GM12892 (cell line): ENCODE measurements at places on chromosomes 1 and 21.

DNA sequence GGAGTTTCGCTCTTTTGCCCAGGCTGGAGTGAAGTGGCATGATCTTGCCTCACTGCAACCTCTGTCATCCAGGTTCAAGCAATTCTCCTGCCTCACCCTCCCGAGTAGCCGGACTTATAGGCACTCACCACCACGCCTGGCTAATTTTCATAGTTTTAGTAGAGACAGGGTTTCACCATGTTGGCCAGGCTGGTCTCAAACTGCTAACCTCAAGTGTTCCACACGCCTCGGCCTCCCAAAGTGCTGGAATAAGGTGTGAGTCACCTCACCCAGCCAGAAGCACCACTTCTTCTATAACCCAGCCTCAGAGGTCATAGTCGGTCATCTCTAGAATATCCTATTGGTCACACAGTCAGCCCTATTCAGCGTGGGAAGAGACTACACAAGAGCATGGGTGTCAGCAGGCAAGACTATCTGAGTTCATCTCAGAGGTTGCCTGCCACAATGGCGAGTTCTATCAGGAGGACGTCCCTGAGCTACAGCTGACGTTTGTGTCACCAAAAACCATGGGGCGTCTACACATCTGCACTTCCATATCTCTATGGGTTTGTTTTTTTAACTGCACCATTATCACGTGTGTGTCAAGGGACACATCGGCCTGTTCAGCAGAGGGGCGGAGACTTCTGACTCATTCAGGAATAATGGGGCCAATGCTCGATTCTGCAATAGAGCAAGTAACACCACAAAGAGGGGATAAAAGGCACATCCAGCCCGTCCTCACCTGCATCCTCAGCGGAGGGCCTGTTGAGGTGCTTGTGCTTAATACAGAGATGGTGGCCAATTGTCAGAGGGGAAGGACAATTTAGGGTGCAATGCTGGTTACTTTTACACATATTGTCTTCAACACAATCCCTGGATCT lies 256.3 kb upstream of the IRF2BP2 start:
- no peak for DNase-seq

GRCh38 chr1:201594575-201595245 lies 55.8 kb downstream of the NAV1 start:
- no peak for DNase-seq

DNA sequence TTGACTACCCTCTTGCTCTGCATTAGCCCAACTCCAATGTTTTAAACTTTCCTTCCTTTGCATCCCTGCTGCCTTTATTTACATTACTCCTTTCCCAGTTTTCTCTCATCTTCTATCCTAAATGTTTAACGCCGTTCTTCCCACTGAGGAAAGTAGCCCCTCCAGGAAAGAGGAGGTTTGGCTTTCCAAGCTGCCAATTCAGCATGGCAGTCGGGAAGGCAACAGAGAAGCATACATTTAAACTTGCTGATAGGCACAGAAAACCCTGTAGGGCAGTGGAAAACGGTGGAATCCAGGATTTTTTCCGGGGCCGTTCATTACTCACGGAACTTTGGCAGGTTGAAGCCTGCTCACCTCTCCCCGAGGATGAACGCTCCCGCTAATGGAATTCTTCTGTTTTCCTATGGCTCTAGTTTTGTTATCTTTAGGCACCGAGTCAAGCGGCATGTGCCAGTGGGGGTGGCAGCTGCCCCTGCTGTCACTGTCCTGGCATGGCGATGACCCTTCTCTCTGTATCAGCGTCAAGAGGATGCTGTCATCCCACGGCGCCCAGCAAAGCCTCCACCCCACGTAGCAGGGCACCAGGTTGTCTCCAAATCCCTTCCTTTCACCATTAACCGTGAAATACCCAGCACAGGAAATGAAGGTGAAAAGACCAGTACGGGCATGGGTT lies 48.3 kb downstream of the ZBTB18 start:
- no peak for DNase-seq

DNA sequence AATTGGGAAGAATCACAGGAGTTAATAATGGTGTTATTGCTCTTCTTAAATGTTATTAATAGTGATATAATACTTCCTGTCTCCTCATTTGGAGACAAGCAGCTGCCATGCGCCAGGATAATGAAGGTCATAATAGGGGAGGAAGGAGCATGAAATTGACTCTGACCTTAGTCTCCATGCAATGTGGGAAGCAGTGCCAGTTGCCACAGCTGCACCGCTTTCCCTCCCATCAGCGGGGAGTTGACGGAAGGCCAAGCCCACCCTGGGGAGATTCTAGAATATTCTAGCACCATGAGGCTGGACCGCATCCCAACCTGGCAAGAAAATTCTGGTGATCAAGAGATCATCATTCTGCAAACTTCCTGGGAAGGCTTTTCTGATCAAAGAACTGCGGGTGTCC lies 11.0 kb upstream of the OLIG1 start:
- DNase-seq, result no peak

GRCh38 chr1:215780139-215780538 lies 213.0 kb downstream of the KCTD3 start:
- no peak for DNase-seq

- no peak for DNase-seq
Observed at GRCh38 chr1:201916649-201917249, 28.1 kb downstream of the SHISA4 start.

GRCh38 chr1:117757668-117758067 lies 151.8 kb downstream of the TENT5C start:
- DNase-seq, result no peak

- no peak for DNase-seq
Observed at GRCh38 chr1:51575406-51576084, 41.3 kb upstream of the OSBPL9 start.

DNA sequence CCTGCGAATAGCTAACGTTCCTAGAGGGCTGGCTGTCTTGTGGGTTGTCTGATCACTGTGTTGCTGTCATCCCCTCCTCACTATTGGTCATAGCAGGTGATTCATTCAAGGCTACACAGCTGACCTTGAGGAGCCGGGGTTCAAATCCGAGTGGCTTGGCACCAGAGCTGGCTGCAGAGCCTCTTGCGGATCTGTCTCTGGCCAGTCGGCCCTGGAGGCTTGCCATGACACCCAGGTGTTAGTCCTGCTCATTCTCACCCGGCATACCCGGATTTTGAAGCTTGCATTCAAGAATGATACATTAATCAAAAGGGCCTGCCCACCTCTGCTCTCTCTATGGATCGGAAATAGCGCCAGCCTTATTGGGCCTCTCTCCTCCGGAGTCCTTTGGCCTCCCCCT lies 110.4 kb downstream of the DHRS3 start:
- DNase-seq, result no peak

DNA sequence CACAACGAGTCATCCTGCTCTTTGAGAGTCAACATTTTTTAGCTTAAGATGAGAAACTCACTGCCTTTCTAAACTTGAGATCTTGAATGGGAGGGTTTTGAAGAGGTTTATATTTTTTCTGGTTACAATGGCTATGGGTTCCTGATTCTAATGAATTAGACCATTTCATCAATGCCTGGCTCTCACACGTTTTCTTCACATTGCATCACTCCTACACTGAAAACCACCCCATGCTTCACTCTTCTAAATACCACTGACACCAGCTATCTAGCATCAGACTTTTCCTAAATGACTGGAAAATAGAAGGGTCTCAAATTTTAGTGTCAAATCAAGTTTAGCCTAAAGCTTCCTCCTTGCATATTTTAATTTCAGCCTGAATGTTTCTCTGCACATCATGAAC lies 606.1 kb upstream of the USP24 start:
- no peak for DNase-seq

- DNase-seq, result no peak
Observed at GRCh38 chr1:29975036-29975694, 738.8 kb downstream of the PTPRU start.

- no peak for DNase-seq
Observed at GRCh38 chr1:207849646-207850045, 61.3 kb downstream of the CD34 start.

- peak; percentile 88 for DNase-seq
Observed at GRCh38 chr1:145859491-145860023, 676 bp upstream of the PIAS3 start.

GRCh38 chr1:183877053-183877720 lies 72.3 kb downstream of the RGL1 start:
- DNase-seq, result no peak

GRCh38 chr1:26259578-26259977 lies 20.3 kb upstream of the SH3BGRL3 start:
- DNase-seq, result no peak

DNA sequence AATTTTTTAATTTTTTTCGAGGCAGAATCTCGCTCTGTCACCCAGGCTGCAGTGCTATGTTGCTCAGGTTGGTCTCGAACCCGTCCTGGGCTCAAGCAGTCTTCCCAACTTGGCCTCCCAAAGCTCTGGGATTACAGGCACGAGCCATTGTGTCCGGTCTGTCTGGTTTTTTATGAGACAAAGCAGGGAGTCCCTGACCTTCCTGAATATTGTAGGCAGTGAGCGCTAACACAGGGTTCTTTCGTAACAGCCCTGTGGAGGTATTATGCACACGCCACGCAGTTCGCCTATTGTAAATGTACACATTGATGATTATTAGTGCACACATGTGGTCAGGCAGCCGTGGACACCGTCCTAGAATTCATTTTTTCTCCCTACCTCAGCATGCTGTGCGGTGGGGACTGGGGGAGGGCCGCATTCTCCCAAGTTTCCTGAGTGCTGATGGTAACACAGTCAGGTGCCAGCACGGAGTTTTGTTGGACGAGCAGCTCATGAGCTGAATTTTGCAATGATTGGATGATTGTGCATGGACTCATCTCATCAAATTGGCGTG lies 19.6 kb downstream of the SPSB1 start:
- DNase-seq, result no peak

DNA sequence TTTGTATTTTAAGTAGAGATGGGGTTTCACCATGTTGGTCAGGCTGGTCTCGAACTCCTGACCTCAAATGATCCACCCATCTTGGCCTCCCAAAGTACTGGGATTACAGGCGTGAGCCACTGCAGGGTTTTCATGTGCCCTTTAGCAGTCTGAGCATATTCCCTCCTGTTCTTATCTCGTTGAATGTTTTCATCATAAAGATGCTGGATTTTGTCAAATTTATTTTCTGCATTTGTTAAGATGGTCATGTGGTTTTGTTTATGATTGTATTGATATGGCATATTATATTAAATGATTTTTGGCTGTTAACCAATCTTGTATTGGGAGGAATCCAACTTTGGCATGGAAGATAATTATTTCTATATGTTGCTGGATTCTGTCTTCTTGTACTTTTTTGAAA lies 8.8 kb downstream of the JMJD4 start:
- no peak for DNase-seq

- no peak for DNase-seq
Observed at GRCh38 chr1:13651279-13651678, 48.7 kb upstream of the PRDM2 start.

- DNase-seq, result no peak
Observed at GRCh38 chr1:29743264-29743663, 506.9 kb downstream of the PTPRU start.

DNA sequence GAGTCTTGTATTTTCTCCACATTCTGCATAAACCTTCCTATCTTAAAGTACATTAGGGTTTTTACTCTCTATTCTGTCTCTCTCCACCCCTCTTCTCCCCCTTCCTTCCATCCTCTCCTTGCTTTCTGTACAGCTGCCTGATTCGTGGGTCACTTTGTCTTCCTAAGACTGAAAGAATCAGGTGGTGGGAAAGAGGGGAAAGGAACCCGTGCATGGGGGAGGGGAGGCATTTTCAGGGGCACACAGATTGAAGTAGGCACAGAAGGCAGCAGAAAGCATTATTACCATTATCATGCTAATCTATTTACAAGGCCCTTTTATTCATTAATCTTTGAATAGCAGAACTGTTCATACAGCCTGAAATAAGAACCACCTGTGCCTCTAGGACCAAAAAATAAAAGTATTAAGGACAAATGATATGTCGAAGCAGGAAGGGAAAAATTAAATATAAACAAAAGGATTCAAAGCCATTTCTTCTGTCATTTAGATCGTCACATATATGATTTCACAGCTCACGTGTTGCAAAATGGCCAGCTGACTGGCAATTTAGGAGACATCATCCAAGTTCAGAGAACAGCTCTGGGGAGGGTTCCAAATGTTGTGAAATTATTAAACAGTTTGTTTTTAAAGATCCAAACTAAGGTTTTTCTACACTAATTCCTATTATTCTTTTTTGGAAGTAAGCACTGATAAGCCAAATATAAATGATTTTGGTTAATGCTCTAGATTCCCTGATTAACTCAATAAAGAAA lies 154.6 kb downstream of the PBX1 start:
- DNase-seq, result no peak

GRCh38 chr1:71650119-71650518 lies 569.3 kb upstream of the ZRANB2 start:
- no peak for DNase-seq

DNA sequence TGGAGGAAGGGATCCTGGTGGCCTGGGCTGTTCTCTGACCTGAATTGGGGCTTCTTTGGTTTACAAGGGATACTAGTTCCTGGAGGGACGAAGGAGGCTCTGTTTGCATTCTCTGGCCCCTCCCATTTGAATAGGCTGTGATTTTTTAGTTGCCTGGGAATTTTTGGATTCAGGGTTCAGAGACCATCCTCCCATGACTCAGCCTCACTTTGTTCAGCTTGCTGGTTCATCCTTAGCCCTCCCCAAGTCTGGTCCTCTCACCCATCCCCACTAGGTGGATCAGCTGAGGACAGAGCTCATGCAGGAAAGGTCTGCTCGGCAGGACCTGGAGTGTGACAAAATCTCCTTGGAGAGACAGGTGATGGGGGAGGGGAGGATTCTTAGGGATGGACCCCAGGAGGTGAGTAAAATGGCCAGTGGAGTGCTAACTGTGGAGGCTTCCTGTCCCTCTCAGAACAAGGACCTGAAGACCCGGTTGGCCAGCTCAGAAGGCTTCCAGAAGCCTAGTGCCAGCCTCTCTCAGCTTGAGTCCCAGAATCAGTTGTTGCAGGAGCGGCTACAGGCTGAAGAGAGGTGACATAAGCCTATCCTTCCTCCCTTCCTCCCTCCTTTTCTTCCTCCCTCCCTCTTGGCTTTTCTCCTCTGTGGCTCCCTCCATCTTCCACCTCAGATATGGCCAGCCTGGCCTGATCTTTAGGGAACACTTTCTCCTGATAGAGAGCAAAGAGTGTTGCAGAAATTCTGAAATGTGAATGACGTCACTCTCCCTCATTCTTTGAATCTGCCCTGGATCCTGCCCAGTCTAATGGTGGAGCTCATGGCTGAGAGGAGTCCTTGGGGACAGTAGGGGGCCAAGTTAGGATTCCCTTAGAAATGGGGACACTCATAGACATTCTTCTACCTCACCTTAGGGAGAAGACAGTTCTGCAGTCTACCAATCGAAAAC lies 4.5 kb upstream of the TUFT1 start:
- DNase-seq, result no peak

DNA sequence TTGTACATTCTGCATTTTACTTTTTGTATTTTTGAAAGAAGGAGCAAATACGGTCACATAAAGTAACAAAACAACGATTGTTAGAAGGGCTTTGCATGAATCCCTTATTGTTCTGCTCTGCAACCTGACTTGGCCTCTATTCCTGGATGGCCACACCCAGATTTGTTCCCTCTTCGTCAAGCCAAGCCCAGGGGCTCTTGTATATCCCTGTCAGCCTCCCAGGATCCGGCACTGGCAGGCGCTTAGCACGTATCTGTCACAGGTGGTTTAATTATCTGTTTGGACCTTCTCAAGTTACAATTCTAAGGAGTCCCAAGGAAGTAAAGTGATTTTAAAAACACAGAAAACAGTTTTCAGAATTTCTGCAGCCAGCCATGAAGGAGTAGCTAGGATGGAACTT lies 28.0 kb downstream of the CRYAA start:
- DNase-seq, result no peak
